ENCODE measurements at places on chromosomes 1 and 21.

GRCh38 chr1:77682460-77683159 is at the start of gene ZZZ3:
ZZZ3 (minus strand) TSS chr1:77682658; CDS start chr1:77633354, 49,304 bp downstream.
- peak; percentile 95 for DNase-seq

DNA sequence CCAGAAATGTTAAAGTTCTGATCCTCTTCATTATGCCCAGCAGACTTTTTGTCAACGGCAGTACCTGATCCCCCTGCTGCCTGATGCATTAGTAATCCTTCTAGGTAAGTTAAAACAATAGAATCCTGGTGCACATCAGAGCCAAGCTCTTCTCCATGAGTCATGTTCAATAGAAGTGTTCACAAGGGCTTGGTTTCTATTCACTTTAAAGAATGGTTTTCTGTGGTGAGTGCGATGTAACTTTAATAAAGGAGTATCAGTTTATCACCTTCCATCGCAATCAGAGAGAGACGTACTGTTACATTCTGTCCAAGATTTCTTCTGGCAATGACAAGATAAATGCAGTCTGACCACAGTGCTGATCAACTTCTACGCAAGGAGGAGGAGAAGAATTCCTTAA is 96.8 kb downstream of the NRIP1 start:
- DNase-seq: no peak

- peak; percentile 91 for DNase-seq
These were observed 34.3 kb downstream of the PSMG1 start for GRCh38 chr21:39148975-39149374.

- no peak for DNase-seq
These were observed 302.8 kb downstream of the MATN1 start for GRCh38 chr1:30420519-30421050.

DNA sequence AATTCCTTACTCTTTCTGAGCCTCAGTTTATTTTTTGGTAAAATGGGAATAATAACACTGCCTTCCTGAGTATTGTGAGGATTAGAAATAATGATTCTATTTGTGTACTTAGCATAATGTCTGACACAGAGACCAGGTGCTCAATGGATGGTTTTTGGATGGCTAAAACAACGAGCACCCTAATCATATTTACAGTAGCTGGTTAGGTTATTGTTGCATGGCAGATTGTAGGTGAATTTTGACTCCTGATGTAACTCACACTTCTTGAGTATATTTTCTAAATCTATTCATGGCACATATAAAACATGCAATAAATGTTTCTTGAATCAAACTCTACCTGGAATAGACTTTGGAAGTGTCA is 11.9 kb upstream of the DUSP10 start:
- no peak for DNase-seq
